Psoas muscle (tissue), 8 donors: ENCODE measurements at places on chromosomes 12 and 14. TPM values are rescaled to one million over a fixed set of nuclear protein-coding genes. Genes with fewer than 3 reads are reported as not detected.

Gene NR1H4
- total RNA-seq = 0.18 TPM

Gene OR4E1
- total RNA-seq = not detected

Gene NXPH4
- total RNA-seq = not detected

Gene SDR39U1
- total RNA-seq = 55.7 TPM

Gene HSPB8
- 1,236 TPM for total RNA-seq

Gene ADCY4
- total RNA-seq = 13.9 TPM

Gene FAIM2
- 0.58 TPM for total RNA-seq
